ENCODE measurements at places on chromosomes 16 and 17.

DNA sequence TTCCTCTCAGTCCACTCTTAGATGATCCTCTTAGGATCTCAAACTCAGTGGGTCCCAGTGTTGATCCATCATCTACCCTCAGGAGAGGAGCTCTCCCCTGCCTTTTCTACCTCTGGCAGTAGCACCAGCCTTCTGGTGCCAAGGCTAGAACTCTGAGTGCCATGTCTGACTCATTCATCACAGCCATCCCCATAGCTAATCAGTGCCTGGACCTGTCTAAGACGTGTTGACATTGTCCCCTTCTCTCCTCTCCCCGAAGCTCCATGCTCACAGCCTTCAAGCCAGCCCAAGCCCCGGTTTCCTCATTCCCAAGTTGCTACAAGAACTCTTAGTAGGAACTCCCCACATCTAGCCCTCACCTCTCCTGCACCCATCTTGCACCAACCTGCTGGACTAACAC is 73.5 kb upstream of the GRIN2A start:
- no peak for DNase-seq

DNA sequence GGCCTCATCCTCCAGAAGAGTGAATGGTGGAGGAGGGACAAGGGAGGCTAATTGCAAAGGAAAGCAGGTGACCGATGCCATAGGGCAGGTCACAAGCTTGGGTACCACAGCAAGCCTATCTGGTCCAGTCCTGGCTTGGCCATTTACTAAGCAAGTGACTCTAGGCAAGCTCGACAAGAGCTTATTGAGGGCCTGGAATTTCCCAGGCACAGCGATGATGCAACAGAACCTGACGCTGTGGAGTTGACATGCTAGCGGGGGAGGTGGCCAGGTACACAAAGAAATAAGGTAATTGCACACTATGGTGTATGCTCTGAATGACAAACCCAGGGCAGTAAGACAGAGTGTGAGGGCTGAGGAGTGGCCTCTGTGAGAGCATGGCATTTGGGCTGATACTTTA is 98.5 kb downstream of the PGS1 start:
- no peak for DNase-seq

DNA sequence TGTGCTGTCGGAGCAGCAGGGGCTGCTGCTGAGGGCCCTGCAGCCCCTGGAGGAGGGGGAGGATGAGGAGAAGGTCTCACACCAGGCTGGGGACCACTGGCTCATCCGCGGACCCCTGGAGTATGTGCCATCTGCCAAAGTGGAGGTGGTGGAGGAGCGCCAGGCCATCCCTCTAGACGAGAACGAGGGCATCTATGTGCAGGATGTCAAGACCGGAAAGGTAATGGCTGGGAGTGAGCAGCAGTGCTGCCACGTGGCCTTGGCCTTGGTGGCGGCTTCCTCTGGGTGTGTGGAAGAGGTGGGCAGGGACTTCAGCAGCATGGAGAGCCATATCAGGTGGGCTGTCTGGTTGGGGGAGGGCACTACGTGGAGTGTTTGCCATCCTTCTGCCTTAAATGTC is 20.0 kb downstream of the MVP start:
- no peak for DNase-seq

DNA sequence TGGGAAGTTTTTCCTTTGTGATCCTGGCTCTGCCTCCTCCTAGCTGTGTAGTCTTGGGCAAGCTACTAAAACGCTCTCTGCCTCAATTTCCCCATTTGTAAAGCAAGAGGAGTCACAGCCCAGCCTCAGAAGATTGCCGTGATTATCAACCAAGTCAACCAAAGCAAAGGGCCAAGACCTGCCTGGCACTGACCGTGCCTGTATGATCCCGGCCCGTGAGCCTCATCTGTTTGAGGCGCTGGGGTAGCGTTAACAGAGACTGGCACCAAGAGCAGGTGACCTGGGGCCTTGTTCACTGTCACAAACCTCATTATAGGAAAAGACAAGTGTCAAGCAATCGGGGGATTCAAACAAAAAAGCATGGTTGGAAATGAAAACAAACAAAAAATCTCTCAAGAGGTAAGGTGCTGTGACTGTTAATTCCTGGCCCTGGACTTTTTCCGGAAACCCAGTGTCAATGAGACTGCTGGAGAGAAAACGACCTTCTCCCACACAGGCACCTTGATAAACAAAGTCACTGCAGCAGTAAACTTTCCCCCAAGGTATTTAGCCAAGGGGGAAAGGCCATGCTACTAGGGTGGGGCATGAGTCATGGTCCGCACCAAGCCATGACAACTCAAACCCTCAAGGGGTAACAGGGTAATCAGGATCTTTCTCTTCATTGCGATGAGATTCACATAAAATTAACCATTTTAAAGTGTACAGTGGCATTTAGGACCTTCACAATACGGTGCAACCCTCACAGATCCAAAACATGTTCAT is 5.4 kb downstream of the MEAK7 start:
- no peak for DNase-seq
